Stimulated activated CD4-positive, alpha-beta T cell treated with anti-CD3 and anti-CD28 coated beads, Interleukin-1b, Interleukin-23, amount 100 ng/mL, for 1 hour (primary cell): ENCODE measurements at places on chromosomes 2 and 18.

GRCh38 chr18:37565101-37565976, at the start of gene CELF4:
TSS of gene CELF4 (minus strand) at chr18:37565798.
- no peak for DNase-seq

- DNase-seq, result no peak
Observed at GRCh38 chr2:64632835-64633819, 20.6 kb downstream of the SERTAD2 start.

DNA sequence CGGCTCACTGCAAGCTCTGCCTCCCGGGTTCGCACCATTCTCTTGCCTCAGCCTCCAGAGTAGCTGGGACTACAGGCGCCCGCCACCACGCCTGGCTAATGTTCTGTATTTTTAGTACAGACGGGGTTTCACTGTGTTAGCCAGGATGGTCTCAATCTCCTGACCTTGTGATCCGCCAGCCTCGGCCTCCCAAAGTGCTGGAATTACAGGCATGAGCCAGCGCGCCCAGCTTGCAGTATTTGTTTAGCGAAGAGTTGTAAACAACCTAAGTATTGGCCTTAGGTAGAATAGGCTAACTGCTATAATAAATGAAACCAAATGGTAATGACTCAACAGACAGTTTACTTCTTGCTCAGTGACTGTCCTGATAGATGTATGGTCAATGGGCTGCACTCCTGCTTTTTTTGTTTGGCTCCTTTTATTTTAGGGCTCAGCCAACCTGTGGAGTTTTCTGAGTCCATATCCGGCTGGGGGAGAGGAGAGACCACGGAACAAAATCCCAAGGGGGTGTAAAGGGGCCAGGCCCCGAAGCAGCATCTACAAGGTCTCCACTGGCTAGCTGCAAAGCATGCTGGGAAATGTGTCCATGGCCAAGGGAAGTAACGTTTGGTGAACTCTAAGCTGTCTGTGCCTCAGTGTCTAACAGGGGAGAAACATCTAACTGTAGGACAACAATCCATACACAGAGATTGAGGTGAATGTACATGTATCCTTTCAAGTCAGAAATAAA, 841.0 kb upstream of the ID2 start:
- no peak for DNase-seq

- no peak for DNase-seq
Observed at GRCh38 chr2:231373786-231374349, 21.6 kb upstream of the B3GNT7 start.

GRCh38 chr2:234597576-234597861, 100.6 kb upstream of the ARL4C start:
- no peak for DNase-seq

GRCh38 chr18:57624988-57625387, 3.4 kb upstream of the NARS1 start:
- DNase-seq, result no peak

- DNase-seq, result no peak
Observed at GRCh38 chr18:58186258-58186948, 142.4 kb downstream of the NEDD4L start.

DNA sequence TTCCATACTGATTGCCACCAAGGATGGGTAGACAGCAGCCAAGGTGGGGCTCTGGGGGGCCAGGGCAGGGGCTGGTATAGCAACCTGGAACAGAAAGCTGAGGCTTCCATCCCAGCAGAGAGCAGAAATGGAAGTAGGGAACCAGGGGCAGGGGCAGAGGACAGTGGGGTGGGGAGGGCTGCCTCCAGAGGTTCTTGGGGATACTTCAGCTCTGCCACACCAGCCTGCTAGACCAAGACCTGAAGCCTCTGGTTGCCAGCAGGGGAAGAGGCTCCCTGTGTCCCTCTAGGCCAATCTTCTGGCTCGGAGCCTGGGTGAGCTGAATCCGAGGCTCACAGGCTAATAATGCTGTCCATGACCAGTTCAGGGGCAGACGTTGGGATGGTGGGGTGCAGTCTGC, 329.0 kb downstream of the DYSF start:
- no peak for DNase-seq

DNA sequence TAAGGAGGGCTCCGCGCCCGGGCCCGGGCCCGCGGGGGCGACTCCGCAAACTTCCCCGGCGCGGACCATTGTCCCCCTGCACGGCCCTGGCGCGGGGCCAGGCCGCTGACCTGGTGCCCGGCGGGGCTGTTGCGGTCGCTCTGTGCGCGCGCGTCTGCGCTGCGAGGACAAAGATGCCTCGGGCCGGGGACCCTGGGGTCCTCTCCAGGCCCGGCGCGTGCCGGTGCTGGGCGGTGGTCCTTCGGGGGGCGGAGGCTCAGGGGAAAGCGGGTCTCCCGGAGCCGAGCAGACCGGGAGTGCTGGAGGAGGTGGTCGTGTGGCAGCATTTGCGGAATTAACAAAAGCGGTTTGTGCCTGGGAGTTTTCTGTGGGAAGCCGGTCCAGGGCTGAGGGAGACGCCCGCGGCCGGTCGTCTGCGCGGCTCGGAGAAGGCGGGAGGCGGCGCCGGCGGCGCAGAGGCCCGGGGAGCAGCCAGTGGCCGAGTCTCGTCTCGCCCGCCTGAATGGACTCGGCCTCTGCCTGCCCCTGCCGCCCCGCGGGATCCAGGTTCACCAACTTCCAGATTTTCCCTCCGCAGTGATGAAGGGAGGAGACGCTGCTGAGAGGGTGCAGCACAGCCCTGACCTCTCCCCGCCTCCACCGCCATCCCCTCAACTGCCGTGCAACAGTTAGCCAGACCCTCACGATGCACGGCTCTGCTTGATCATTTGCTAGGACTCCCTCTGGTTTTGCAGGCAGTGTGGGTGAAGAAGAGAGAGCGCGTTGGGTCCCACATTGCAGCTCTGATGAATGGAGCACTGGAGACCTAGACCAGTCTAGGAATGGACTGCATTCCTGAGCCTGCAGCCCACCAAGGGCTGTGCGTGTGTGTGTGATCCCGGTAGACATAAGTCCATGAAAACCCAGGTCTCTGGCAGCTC, 705 bp downstream of the EFR3B start:
- DNase-seq, result no peak

DNA sequence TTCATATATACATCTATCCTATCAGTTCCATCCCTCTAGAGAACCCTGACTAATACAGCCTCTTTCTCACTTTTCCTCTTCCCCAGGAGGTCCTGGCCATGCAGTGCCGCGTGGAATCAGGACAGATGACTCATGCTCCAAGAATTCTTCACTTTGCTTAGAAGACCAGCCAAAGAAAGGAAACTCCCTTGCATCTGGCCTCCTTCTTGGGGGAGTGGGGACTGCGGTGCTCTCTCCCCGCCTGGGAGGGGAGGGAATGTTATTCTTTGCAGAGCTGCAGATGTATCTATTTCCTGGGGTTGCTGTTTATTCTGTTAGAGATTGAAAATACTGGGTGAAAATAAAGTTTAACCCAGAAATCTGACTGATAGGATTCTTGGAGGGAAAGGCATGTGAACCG, 111.5 kb upstream of the SH3BP4 start:
- DNase-seq, result no peak

DNA sequence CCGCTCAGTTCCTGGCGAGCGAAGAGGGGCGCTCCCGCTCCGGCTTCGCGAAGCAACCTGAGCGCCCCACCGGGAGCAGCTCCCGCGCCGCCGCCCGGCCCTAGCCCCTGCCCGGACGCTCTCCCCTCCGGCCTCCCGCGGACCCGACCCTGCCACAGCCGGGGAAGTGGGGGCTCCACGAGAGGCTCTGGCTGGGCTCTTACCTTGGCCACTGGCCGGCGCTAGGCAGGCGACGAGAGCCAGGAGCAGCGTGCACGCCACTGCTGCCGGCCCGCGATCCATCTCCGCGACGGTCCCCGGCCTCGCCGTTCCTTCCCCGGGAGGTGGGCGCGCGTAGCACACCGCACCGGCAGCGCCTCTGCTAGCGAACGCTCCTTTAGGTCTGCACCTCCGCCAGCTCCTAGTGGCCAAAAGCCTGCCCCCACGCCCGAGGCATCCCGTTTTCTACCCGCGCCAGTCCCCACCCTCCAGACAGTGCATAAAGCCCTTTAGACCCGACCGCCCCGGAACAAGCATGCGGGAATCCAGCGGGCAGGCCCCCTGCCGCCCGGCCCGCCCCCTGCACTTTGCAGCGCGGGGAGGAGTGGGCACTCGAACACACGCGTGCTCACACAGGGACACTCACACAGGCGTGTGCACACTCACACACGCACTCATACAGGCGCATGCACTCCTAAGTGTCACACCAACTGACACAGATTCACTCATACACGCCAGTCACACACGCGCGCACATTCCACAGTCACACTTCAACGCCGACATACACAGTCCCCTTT, at the start of gene LRP2:
TSS of gene LRP2 (minus strand) at position 417 of the 776 bp plus-strand sequence. CDS start at position 282, 135 bp downstream.
- no peak for DNase-seq

- DNase-seq, result no peak
Observed at GRCh38 chr18:29326214-29326613, 1149.3 kb upstream of the CDH2 start.

- no peak for DNase-seq
Observed at GRCh38 chr2:16255120-16255519, 314.8 kb downstream of the MYCN start.

GRCh38 chr2:122096761-122097160, 341.3 kb downstream of the TSN start:
- DNase-seq, result no peak

DNA sequence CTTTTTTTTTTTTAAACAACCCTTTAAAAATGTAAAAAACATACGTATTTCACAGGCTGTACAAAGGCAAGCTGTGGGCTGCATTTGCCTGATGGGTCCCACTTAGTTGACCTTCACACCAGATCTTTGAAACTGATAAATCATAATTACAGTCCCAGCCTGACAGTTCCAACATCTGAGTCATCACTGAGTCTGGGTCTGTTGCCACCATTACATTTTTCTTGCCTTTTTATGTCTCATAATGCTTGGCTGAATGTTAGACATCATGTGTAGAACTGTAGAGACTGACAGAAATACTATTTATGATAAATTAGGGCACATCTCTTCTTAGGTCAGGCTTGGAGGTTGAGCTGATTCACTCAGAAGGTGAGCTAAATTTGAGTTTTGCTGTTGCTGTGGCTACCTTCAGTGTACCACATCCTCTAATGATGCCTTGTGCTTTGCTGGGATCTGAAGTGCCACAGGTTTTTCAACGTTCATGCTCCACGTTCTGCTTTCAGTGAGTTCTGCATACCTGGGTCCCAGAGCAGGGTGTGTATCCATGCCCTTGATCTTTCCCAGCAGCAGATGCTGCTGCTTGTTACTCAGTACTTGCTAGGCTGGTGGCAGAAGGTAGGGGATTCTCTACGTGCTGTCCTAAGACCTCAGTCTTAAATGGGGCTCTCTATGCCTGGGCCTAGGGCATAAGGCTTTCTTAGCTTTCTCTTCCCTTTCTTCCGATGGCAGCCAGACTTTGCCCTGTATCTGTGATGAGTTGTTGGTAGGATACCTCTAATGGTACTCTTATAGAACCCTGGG, 160.6 kb upstream of the SMAD7 start:
- DNase-seq, result no peak

GRCh38 chr18:50696929-50697328, 122.9 kb downstream of the MRO start:
- DNase-seq, result no peak

- no peak for DNase-seq
Observed at GRCh38 chr2:19461504-19462255, 103.3 kb upstream of the OSR1 start.

- DNase-seq, result no peak
Observed at GRCh38 chr18:2471523-2471922, 99.8 kb downstream of the METTL4 start.

DNA sequence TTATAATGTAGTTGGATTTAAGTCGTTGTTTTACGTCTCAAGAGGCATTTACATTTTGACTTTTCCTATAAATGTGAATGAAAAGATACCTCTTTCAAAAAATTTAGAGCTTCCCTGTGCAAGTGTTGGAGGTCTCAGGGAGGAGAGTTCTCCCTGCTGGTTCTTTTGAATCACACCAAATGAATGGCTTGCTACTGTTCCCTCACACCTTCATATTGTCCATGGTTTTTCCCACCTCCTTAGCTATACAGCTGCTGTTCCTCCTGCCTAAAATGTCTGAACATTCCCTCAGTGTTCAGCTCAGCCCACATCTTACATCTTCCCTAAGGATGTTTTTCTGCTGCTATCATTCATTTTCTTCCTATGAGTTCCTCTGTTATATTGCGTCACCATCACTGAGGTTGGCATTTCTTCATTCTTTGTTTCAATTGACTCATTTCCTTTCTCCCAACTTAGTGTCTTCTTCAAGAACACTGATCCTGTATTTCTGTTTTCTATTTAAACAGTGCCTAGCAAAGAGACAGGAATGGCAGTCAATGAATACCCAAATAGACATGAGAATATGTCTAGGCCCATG, 46.0 kb downstream of the COX7A2L start:
- no peak for DNase-seq

DNA sequence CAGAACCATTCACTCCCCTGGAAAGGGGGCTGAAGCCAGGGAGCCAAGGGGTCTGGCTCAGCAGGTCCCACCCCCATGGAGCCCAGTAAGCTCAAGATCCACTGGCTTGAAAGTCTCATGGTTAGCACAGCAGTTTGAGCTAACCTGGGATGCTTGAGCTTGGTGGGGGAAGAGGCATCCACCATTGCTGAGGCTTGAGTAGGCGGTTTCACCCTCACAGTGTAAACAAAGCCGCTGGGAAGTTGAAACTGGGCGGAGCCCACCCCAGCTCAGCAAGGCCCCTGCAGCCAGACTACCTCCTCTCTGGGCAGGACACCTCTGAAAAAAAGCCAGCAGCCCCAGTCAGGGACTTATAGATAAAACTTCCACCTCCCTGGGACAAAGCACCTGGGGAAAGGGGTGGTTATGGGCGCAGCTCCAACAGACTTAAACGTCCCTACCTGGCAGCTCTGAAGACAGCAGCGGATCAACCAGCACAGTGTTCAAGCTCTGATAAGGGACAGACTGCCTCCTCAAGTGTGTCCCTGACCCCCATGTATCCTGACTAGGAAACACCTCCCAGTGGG, 14.7 kb upstream of the TTC32 start:
- no peak for DNase-seq

- DNase-seq, result no peak
Observed at GRCh38 chr2:200966770-200967169, 3.3 kb upstream of the ORC2 start.

DNA sequence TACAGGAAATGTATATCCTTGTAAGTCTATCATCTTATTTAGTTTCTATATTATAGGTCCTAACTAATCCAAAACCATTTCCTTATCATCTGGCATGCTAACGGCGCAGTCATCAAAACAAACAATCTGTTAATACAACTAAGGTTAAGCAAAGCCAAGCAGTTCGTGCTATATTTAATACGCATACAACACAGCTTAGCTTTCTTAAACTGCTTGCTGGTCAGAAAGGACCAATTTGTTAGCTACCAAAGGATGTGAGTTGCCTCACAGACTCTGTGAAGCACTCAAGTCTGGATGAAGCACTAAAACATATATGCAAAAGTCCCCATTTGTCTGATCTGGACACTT, 67.0 kb downstream of the ZEB2 start:
- DNase-seq, result no peak

- DNase-seq, result no peak
Observed at GRCh38 chr18:60445341-60445740, 72.8 kb upstream of the MC4R start.
